ENCODE measurements at places on chromosomes 7 and 10. TPM values are rescaled to one million over a fixed set of nuclear protein-coding genes. Genes with fewer than 3 reads are reported as not detected.

Gene OR2A12
- not detected for total RNA-seq

DNA sequence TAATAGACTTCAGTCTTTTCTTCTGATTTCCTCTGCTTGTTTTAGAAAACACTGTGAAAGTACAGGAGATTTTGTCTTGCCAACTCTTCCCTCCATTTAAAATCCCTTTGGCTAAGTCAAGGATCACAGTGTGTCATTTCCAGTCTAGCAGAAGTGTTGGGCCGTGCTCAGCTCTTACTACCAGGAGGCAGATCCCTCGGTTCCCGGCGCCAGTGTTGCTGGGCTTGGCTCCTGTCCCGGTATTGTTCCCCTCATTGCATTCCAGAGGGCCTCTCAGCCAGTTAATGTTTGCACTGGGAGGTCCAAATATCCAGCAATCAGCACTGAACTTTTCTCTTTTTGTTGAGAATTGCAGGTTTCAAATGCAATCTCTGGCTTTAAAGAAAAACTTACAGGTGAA, 612.1 kb upstream of the MGMT start:
- peak; percentile 84 for DNase-seq

DNA sequence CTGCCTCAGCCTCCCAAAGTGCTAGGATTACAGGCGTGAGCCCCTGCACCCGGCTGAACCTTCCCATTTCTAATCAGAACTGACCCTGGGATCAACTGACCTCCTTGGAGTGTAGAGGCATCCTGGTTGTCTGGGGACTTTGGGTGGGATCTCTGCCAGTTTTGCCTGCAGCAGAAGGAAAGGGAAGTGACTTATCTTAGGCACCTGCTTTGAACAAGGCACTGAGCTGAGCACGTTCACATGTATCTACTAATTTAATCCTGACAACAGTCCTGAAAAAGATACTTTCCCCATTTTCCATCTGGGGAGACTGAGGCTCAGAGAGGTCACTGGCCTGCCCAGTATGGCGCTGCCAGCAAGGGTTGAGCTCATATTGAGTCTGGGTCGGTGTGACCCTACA, 153.4 kb downstream of the CUX1 start:
- no peak for DNase-seq

Gene PAX4
- total RNA-seq, result not detected

- no peak for DNase-seq
Measured at GRCh38 chr7:43594020-43594419, 11.1 kb downstream of the STK17A start.

DNA sequence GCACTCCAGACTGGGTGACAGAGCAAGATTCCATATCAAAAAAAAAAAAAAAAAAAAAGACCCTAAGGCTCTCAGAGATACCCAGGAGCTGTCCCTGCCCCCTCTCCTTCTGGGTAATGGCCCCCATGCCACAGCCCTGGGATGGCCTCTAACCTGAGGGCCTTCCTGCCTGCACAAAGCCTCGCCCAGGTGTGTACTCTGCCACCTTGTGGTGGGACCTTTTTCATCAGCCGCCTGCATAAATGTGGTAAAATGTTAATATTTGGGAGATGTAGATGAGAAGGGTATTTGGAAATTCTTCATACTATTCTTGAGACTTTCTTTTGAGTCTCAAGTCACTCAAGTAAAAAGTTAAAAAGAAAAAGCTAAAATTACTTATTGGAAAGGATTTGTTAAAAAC, 46.3 kb upstream of the RNF216 start:
- peak; percentile 29 for DNase-seq

DNA sequence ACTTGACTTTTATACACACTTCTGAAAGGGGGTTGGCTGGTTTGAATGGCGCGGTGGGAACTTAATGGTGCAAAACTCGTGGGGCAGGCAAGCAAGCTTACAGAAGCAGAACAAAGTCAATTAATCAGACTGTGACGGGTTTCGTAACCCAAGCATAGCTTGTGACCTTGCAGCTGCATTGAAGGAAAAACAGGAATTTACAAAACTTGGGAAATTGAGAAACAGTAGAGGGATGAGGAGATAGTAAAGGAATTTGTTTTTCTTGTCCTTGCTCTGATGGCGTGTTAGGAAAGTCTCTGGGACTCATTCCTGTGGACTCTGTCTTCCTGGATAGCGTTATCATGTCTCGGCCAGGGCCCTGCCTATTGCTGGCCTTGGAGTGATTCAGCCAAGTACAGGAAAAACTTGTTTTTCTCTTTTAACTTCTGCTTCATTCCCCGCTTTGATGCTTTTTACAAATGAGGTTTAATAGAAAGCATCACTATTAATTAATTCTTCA, 220.0 kb upstream of the KCND2 start:
- peak; percentile 66 for DNase-seq

Gene ETV1
- total RNA-seq, result 6.5 TPM

GRCh38 chr10:34327184-34327583, 487.9 kb downstream of the PARD3 start:
- no peak for DNase-seq

GRCh38 chr7:114243646-114244045, 171.0 kb upstream of the FOXP2 start:
- DNase-seq, result no peak

GRCh38 chr10:32957341-32958084, 517 bp downstream of the ITGB1 start:
- peak; percentile 77 for DNase-seq

GRCh38 chr10:73512207-73512743, 16.5 kb upstream of the PPP3CB start:
- DNase-seq, result no peak

GRCh38 chr7:134179036-134180011, 52.2 kb downstream of the LRGUK start:
- no peak for DNase-seq

- DNase-seq, result no peak
Measured at GRCh38 chr10:83648201-83648600, 491.1 kb upstream of the GHITM start.

Gene FAM24B
- 3.9 TPM for total RNA-seq

Gene CYP26A1
- total RNA-seq, result not detected

DNA sequence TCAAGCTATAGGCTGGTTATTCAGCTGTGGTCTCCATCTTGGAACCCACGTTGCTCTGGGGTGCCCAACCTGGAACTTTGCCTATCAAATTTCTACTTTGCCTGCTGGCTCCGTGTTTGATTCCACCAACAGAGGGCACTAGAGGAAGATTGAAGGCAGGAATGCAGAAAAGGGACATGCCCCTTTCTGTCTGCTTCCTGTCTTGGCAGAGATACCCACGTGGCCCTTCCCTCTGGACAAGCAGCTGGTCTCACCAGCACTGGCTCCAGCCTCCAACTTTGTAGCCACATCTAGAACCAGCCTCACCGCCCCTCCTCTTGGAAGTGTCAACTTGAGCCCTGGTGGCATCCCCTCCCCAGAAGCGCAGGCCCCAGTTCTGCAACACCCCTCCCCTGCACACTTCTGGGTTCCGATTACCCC, 52.1 kb upstream of the ZNF438 start:
- no peak for DNase-seq

DNA sequence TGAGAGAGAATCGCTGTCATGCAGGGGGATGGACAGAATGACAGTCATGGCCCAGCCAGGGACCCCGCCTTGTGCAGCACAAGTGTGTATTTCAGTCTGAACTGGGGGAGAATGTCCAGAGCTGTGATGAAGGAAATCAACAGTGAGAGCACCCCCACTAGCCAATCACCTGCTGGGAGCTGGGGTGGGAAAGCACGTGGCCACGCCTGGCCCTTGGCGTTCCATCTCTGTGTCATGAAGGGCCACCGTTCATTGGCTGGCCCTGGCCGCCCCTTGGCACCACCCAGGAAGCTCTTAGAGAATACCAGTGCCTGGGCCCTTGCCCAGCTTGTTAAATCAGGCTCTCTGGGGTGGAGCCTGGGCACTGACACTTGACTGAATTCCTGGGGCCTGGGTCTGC, 22.8 kb downstream of the GRID1 start:
- peak; percentile 54 for DNase-seq

Gene DNAH11
- 2.6 TPM for total RNA-seq

GRCh38 chr7:101813402-101814019, 3.9 kb upstream of the CUX1 start:
- no peak for DNase-seq

Gene NXPH1
- not detected for total RNA-seq

DNA sequence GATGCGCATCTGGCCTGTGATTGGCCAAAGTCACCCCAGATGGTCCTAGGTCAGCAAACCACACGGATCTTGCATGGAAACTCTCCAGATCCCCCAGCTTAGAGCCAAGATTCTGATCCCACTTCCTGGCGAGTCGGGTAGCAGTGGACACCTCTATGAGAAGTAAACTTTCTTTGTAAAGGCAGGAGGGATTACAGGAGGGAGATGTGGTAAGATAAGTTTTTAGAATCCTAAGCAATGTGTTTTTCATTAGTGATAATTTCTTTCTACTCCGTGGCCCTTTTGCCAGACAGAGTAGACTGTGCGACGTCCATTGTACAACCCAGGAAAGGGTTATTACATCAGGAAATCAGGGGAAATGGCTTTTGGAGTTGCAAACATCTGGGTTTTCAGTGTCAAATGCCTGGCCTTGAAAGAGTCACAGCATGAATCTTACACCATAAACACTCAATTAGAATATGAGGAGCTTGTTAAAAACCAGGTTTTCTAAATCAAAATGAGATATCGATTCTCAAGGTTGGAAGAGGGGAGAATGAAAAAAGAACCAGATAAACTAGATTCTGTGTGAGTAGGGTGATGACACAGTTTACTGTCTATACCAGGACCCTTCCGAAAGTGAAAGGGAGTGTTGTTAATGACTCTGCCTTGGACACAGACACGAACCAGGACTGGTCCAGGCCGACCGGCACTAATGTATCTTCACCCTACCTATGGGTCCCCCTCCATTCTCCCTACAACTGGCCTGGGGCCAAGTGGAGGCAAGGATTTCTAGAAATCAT, 61.9 kb upstream of the WAC start:
- DNase-seq, result no peak

Gene PLEKHS1
- 0.21 TPM for total RNA-seq

DNA sequence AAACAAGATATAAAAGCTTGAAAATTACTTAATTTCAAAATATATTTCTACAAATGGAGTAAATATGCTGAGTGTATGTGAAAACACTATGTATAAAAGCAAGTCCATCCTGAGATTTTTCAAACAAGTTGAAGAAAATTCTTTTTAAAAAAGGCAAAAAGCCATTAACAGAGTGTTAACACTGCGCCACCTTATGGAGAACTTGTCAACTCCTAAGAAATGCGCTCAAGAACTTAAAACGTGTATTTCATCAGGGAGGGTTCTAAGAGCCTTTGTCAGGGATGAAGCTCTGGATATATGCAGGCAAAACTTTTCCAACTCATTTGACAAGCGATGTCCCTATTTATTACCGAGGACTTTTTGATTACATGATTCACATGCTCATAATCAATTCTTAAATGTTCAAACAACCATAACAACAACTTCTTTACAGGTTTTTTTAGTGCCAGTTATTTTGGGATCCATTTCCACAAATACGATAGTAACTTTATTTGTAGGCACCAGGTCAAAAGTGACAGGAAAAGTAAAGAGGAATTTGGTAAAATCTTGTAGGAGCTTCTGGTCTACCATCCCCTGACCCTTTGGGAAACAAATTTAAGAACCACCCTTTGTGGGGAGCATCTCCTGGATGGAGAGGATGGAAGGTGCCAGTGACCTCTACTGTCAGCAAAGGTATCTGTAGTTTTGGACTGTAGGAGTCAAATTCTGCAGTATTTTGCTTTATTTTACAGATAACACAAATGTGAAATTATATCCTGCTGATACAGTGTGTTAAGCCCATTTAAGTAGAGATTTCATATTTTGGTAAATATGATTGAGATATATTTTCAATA, 23.2 kb downstream of the CALCR start:
- no peak for DNase-seq

GRCh38 chr7:86592185-86592584, 51.5 kb upstream of the GRM3 start:
- DNase-seq, result no peak

DNA sequence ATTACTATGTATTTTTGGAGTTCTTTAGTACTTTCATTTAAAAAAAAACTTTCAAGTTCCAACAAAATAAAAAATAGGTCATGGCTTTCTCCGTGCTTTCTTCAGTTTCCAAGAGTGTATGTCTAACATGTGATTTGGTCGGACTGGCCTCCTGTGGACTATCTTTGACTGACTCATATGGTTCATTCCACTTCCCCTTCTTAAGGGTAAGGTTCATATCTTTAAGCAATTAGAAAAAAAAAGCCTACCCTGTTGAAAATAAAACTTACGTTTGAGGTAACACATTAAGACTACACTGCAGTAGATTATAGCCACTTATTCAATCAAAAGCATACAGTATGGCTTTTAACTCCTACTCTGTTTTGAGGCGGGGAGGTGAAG, 112.8 kb upstream of the AHR start:
- no peak for DNase-seq

GRCh38 chr10:78687626-78688025, 381.1 kb upstream of the ZMIZ1 start:
- DNase-seq, result no peak

Gene PIK3AP1
- 23.4 TPM for total RNA-seq

- no peak for DNase-seq
Measured at GRCh38 chr7:55521917-55522902, 50.1 kb downstream of the VOPP1 start.

DNA sequence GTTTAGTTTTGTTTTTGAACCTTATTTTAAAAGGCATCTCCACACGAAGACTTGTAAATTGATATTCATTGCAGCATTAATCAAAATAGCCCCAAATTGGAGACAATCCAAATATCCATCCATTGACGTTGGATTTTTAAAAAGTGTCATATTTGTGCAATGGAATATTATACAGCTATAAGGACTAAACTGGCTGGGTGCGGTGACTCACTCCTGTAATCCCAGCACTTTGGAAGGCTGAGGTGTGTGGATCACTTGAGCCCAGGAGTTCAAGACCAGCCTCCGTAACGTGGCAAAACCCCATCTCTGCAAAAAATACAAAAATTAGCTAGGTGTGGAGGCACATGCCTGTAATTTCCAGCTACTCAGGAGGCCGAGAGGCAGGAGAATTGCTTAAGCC, 35.1 kb downstream of the XRCC2 start:
- DNase-seq, result no peak

DNA sequence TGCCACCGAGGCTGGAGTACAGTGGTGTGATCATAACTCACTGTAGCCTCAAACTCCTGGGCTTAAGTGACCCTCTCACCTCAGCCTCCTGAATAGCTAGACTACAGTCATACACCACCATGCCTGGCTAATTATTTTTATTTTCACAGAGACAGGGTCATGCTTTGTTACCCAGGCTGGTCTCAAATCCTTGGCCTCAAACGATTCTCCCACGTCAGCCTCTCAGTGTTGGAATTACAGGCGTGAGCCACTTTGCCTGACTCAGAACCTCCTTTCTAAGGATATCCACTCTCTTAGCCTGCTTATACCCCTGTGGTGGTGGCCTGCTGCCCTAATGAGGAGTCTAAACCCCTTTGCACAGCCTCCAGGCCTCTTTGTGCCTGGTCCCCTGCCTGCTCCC, 4.2 kb upstream of the IGFBP1 start:
- no peak for DNase-seq

Gene CPEB3
- total RNA-seq, result 7.4 TPM

GRCh38 chr10:17506390-17506789, 52.0 kb upstream of the ST8SIA6 start:
- DNase-seq, result no peak

Gene AKR1C3
- 36.2 TPM for total RNA-seq

- DNase-seq, result no peak
Measured at GRCh38 chr10:133216776-133217175, 13.2 kb upstream of the UTF1 start.

- no peak for DNase-seq
Measured at GRCh38 chr10:2145926-2146478, 408.7 kb upstream of the ADARB2 start.
